ENCODE measurements at places on chromosomes 11 and 22.

DNA sequence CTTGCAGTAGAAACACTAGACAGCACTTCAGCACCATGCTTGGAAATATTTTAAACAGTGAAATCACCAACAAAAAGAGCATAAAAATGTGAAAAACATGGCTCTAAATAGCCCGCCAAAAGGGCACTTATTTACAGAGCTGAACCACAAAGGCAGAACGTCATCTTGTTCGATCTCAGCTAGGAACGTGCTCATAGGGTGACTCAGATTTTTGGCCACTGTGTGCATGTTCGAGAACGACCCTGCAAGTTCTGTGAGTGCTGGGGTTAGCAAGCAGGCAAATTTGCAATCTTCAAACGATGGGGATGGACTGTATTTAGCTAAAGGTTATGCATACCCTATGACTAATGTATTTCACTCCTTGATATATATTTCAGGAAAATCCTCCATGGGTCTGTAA is 30.6 kb downstream of the OR2AT4 start:
- DNase-seq: no peak

DNA sequence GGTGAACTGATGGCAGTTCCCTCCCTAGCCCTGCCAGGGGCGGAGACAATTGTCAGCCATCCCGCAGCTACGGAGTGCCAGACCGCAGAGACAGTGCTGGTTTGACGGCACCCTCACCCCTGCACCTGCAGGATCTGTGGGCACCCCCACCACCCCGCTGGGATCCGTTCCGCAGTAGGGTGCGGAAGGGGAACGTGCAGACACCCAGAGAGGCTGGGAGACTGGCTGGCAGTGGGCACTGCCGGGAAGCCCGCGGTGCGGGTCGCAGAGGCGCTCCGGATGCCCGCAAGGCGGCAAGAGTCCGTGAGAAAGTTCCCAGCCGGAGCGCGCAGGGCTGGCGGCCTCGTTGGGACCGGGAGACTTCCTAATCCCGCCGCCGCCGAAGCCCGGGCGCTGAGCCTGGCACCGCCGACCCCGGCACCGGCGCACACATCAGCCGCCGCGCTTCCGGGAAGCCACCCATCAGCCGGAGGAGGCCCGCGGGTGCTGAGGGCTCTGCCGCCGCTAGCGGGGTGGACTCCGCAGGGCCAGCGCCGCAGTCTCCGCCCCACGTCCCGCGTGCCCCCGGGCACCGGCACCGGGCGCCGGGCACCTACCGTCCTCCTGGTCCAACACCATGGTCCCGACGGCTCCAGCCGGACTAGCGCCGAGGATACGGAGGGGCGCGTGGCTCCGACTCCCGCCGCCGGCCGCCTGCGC is 4.3 kb upstream of the LMO1 start:
- DNase-seq: no peak

DNA sequence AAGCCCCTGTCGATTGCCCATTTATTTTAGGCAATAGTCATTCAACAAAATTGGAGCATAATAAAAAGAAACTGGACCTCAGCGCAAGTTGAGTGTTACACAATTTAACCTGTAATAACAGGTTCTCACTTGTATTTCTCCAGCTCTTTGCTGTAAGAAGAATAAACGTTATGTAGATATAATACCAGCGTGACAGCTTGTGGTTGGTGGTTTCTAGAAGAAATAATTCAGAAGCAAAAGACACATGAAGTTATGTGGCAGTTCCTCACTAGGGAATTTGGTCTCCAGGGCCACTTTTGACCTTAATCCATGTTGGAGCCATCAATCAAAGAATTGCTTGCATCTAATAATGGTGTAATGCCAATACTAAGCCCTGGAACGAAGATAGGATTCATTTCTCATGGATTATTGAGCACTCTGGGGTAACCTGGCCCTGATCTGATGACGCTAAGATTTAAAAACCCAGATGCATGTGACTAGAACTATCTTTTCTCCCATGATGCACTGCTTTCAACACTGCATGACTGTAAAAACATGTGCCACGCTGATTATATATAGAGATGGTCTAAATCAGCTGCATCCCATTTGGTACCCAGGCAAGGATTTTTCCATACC is 129.7 kb upstream of the LDLRAD3 start:
- no peak for DNase-seq

DNA sequence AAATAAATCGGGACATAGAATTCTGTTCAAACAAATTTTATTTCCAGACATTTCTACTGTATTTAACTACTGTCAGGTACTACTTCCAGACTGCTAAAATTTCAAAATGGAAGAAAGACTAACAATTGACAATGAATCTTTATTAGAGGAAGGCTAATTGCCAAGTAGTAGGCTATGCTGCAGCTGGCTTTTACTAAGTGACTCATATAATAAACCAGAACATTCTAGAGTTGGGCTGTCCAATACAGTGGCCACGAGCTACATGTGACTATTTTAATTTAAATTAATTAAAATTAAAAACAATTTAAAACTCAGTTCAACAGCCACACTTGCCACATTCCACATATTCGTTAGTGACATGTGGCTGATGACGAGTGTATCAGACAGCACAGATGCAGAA is 27.6 kb downstream of the CHKA start:
- DNase-seq: no peak

DNA sequence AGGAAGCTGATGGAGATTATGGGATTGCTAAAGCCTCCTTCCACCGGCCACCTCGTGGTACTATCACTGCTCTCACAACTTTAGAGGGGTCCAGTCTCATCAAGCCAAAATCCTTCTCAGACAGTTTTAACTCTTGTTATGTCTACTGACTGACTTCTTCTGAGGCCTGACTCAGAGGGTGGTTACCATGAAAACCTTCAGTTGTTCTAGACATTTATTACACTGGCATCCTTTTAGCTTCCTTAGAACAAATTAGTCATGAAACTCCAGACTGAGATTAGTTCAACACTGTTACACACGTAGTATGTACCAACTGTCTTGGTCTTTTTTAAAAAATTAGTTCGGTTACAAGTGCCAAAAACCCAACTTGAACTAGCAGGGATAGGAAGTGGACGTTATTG is 7.5 kb downstream of the DIXDC1 start:
- no peak for DNase-seq

- DNase-seq: no peak
Measured at GRCh38 chr11:109971184-109971523, 122.0 kb upstream of the ZC3H12C start.

DNA sequence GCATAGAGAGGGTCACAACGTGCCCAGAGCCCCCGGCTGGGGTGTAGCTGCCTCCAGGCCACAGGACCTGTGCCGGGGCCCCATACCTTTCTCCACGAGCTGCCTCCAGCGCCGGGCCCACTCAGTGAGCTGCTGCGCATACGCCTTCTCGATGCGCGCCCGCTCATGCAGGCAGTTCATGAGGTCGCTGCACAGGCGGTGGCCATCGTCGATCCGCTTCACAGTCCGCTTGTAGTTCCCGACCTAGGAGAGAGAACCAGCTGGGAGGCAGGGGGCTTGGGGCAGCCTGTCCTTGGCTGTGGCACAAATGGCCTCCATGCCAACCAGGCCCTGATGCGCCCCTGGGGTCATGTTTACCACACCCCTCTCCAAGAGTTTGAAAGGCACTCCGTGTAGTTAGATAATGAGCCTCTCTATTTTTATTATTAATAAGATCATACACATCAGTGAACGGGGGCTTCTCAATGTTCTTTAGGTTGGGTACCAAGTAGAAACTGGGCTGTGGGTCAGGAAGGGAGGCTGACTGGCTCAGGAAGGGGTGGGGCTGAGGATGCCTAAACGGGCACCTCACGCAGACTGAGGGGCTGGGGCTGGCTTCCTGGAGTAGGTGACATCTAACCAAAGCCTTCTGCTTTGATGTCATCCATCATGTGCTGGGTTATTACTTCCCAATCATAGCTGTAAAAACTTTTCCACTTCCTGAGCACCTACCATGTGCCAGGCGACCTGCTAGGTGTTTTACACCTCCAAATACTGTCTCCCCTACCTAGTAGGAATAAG is 36.5 kb upstream of the ARFGAP3 start:
- DNase-seq: no peak

DNA sequence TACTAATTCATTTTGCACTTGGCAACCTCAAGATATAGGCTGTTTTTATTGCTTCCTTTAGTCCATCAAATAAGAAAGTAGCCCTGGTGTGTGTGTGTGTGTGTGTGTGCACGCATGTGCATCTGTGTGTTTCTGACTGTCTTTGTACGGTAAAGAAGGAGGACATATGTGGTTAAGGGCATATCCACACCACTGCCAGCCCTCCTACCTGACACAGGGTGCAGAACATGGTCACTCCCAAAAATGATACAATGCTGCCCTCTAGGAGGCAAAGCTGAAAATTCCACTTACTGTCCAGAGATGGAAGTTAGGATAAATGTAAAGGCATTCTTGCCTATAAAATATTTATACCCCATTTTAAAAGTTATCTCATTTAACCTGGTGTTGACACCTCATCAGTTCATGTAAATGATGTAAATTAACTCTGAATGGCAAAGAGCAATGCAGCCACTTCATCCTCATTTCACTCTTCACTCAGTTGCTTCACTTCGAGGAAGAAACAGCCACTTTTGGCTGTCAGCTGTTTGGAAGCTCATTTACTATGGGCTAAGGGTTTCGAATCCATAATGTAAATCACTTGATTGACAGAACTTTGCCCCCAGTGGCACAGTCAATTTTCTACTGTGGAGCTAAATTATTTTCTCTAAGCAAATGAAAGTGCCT is 83.1 kb upstream of the MTNR1B start:
- DNase-seq: no peak

Data from left lobe of liver (tissue), 2 donors.